Right lobe of liver (tissue), 6 donors: ENCODE measurements at places on chromosomes 2 and 18. TPM values are rescaled to one million over a fixed set of nuclear protein-coding genes. Genes with fewer than 3 reads are reported as not detected.

CRYGD gene
- total RNA-seq = not detected

UBXN2A gene
- total RNA-seq = 4.6 TPM

DUSP2 gene
- 1.2 TPM for total RNA-seq

TMEM37 gene
- total RNA-seq = 37.3 TPM

DNAJC5G gene
- not detected for total RNA-seq

PLCL1 gene
- total RNA-seq = 0.21 TPM

UCN gene
- total RNA-seq = 2.0 TPM

RBM45 gene
- total RNA-seq = 5.4 TPM

FTCDNL1 gene
- 8.1 TPM for total RNA-seq

GALR1 gene
- total RNA-seq = 0.05 TPM

CIB4 gene
- total RNA-seq = not detected

ANKRD62 gene
- total RNA-seq = not detected

EGR4 gene
- total RNA-seq = not detected

ATP6V1B1 gene
- total RNA-seq = not detected

ACTR2 gene
- 82.1 TPM for total RNA-seq

SP110 gene
- 11.9 TPM for total RNA-seq

SERPINB12 gene
- not detected for total RNA-seq

ACVR1C gene
- total RNA-seq = 3.9 TPM

RPIA gene
- total RNA-seq = 4.3 TPM

KCNIP3 gene
- 3.3 TPM for total RNA-seq

LCT gene
- total RNA-seq = not detected

TRIM54 gene
- 0.14 TPM for total RNA-seq

C2orf81 gene
- total RNA-seq = 0.39 TPM

RPRM gene
- not detected for total RNA-seq

CD226 gene
- total RNA-seq = 0.68 TPM

STAT4 gene
- 1.7 TPM for total RNA-seq

ZEB2 gene
- total RNA-seq = 27.1 TPM

VWA3B gene
- total RNA-seq = 0.09 TPM

LGALSL gene
- total RNA-seq = 5.2 TPM

PID1 gene
- 57.2 TPM for total RNA-seq

RPS27A gene
- 478 TPM for total RNA-seq

NCK2 gene
- 11.7 TPM for total RNA-seq

G6PC2 gene
- total RNA-seq = not detected

SLC23A3 gene
- total RNA-seq = 1.6 TPM

SIX3 gene
- not detected for total RNA-seq

C2orf74 gene
- total RNA-seq = 10.5 TPM

MAB21L4 gene
- 4.3 TPM for total RNA-seq

SLC35F6 gene
- 14.2 TPM for total RNA-seq

MGAT4A gene
- 7.8 TPM for total RNA-seq

LHCGR gene
- total RNA-seq = not detected

GLI2 gene
- total RNA-seq = 0.31 TPM

KANSL1L gene
- 8.5 TPM for total RNA-seq
